ENCODE measurements at places on chromosomes 4 and X.

GRCh38 chrX:152658302-152658701 is 20.6 kb downstream of the GABRQ start:
- DNase-seq = no peak

DNA sequence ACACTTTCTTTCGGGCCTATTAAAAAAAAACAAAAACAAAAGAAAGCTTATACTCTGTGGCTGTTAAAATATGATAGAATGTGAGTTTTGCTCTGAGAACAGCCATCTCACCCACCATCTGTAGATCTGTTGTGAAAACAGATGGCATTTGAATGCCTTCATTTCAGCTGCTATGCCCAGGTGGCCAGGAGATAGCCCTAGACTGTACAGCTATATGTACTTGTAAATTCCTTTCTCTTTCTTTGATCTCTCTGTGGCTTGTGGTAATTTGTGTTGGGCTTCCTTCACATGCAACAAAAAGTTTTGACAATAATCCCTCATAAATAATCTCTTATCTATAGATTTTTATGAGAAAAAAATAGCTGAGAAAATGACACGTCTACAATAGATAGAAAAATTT is 38.1 kb downstream of the PNPLA4 start:
- DNase-seq = no peak

DNA sequence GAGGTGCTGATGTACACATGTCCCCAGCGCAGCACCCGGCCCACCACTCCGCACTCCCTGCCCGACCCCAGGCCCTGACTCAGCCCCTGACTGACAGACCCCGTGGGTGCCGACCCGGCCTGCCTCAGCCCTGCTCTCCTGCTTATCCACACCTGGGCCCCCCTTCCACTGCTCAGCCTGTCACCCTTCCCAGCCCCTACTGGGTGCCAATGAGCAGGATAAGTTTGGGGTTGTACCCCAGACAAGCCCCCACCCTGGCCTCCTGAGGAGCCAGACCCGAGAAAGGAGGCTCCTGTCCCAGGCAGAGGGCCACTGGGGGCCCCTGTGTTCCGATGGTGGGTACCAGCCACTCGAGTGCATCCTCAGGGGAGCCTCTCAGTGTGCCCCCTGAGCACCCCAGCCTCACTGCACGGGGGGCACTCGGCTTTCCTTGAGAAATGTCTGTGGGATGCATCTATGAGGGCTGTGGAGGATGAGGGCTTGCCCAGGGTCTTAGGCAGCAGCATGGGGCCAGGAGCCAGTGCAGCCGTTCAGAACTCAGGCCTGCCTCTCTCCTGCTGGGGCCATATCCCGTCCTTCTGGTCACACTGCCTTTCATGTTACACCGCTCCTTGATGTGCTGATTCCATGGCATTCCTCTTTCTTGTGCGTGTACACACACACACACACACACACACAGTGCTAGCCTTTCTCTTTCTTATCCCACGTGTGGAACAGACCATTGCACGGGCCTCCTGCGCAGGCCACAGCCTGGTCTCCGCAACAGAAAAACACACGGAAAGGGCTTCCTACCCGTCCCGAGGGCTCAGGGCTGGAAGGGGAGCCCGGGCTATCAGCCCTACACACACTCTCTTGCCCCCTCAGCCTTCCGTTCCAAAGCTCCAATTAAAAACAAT is 220.1 kb upstream of the PSAPL1 start:
- no peak for DNase-seq

DNA sequence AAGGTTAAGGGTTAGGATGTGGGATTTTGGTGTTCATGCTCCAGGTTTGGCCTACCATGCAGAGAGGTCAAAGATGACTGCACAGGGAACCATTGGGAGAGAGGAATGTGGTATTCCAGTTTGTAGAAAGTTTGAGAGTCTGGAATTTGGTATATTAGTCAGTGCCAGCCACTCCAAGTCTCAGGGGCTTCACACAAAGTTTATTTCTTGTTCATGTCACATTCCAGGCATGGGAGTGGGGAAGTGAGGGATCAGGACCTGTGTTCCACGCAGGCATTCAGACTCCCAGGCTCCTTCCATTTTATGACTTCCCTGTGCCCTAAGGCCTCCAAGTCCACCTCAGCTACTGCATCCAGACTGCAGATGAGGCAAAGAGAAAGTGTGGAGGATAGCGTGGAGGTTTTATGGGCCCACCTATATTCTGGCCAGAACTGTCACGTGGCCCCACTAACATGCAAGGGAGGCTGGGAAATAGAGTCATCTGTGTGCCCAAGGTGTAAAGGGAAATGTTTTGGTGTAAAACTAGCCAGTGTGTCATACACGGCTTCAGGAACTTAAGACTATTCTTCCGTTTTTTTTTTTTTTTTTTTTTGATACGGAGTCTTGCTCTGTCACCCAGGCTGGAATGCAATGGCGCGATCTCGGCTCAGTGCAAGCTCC is 140.6 kb upstream of the SCML1 start:
- DNase-seq = no peak

DNA sequence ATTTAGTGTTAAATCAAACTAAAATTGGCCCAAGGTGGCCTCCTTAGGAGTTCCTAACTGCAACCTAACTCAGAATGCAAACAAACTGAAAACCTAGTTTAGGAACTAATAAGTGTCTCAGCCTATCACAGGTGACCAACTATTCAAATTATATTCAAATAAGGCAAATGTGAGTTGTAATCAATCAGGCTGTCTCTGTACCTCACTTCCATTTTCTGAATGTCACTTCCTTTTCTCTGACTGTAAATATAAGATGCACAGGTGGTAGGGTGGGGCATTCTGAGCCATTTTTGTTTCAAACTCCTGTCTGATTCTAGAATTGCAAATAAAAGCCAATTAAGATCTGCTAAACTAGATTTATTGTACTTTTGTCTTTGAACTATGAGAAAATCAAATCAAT is 401.5 kb downstream of the PPP3CA start:
- DNase-seq = no peak

- no peak for DNase-seq
These were observed 136.0 kb downstream of the UGT8 start for GRCh38 chr4:114734594-114734993.

DNA sequence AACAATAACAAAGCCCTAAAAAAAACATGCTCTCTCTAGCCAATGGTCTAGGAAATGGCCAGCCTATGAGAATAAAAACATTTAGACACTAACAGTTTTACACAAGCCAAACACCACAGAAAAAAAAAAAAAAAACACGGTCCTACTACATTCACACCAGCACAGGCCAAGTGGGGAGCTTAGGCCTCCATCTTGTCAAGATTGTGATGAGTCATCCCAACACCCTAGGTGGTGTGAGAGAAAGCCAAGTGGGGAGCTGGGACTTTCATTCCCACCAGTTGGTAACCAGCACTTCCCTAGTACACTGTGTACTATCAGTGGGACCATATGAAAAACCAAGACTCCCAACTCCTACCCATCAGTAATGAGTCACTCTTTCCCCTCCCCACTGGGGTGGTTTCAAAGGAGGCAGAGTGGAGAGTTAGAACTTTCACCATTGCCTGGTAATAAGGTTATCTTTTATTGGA is 95.6 kb downstream of the ADAMTS3 start:
- DNase-seq = no peak

DNA sequence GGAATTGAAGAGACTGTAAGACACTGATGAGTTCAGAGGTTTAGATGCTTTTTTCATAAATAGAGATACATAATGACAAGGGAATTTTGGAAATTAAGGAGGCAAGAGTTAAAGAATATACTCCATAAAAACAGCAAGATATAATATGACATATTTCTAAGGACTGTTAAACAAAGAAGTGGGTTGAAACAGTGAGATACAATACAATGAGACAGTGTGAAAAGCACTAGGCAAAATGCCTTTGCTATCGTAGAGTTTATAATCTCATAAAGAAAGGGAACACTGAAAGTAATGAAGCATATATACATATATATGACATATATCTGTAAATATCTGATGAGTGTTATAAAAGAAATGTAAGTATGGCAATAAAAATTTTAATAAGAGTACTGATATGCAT is 1496.2 kb downstream of the TECRL start:
- no peak for DNase-seq

DNA sequence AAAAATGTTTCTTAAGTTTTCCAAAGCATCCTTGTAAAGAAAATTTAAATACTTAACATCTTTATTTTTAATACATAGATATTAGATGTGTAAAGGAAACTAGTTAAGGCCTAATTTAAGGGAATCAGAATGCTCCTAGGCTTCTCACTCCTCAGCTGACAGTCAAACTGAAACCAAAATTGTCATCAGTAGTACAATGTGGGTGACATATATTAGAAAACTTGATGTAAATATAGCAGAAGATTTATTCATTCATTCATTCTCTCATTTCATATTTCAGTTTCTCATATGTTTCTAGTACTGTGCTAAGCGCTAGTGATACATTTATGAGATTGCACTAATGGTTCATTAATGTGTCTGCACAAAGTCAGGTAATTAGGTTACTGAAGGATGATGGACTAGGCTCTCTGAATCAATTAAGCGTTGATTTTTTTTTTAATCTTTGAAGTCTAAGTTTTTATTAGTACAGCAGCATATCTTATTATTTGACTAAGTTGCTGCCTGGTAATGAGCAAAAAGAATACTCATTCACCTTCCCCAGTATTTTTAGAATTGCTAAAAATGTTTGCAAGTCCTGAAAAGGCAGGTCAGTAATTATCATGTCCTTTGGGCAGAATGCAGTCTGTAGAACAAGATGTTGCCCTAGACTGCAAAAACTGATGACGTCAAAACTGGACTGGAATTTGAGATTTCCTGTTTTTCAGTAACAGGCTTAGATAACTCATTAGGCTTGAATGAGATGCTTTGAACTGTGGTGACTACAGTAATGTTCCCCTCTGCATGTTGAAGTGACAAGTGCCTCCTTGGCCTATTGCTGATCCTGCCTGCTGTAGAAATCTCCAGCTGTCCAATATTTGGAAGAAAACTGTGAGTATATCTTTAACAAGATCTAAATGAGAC is 128.7 kb downstream of the ARHGAP24 start:
- no peak for DNase-seq

GRCh38 chrX:4451591-4451990 is 738.1 kb upstream of the PRKX start:
- DNase-seq = no peak

DNA sequence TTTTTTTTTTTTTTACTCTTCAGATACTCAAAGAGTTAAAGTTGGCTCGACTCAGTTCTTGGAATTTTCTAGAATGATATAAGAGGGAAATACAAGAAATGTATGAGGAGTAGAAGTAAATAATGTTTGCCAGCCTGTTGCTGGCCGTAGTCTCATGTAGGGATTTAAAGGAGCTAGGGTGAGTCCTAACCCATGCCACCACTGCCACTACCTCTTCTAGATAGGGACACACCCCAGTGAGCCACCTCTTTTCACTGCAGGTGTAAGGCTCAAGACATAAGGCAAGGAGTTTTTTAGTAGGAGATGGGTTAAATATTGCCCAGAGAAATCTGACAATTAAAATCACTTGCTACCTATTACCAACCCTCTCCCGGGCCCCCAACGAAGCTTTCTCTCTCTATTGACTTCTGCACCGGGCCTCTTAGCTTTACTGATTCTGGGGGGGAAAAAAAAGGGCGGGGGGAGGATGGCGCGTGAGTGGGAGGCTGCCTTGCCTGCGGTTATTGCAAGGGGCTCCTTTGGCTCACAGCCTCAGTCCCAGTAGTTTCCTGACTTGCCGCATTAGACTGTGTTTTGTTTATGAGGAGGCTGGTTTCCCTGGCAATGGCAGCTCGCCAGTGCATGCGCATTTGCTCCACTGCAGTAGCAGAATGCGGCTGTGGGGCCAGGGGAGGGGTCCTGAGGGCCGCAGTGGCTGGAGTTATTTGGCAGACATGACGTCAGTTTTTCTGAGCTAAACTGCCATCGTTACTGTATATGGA is 3.0 kb downstream of the LINC00632 start:
- no peak for DNase-seq

GRCh38 chr4:140140566-140140965 is 13.4 kb downstream of the MAML3 start:
- DNase-seq = no peak

GRCh38 chr4:8863686-8864682 is 7.7 kb downstream of the HMX1 start:
- DNase-seq = no peak

DNA sequence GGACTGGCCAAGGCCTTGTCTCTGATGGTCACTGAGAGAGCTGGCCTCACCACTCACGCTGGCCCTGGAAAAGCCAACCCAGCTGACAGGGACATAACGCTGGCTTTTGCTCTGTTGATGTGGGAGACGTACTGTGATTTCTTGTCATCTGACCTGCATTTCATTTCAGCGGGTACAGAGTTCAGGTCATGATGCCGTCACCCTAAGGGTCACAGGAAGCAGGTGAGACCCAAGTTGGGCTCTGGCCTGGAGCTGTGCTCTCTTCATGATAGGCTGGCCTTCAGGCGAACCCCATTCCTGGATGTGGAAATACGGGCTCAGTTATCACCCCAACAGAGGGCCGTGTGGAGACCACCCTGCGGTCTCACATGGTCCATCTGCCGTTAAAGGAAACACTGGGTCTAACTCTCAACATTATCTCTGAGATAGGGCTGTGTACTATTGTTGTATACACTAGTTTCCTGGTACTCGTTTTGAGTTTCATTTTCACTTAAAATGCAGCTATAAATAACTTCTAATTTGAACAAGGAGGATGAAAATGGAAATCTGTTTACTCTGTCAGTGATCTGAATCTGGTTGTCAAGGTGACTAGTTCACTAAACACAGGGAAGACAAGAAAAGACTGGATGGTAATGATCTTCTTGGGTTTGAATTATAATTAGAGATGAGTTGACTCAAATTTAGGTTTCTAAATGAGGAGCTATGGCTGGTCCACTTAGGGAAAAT is 89.1 kb downstream of the TBC1D9 start:
- DNase-seq = no peak

DNA sequence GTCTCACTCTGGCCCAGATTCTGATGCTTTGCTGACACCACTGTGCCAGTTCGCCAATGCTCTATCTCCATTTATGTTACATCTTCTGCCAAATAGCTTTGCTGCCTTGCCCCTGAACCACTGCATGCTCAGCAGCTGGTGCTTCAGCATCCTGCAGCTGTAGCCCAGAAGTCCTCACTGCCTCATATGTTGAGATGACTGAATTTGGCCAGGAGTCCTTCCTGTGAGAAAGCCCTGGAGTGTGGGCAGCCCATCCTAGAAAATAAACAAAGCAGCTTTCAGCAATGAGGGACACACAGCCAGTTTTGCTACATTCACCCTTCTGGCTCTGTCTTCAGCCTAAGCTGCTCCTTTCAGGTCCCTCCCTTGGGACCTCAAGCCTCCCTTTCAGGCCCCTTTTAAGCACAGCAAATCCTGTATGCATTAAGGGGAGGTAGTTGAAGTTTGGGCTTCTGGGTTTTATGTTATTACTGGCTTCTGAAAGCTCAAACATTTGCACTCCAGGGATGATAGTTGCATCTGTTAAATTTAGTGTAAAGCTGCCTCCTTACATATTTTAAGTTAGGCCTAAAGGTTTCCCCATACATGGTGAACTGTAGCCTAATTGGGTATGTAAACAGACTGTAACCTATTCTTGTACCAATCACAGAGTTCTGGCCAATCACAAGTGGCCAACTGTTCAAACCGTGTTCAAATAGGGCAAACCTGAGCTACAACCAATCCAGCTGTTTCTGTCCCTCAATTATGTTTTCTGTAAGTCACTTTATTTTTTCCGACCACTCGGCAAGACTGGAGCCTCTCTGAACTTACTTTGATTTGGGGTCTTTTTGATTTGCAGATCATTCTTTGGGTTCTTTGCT is 2.1 kb upstream of the TMEM165 start:
- DNase-seq = no peak
